Esophagus squamous epithelium (tissue), 5 donors: ENCODE measurements at places on chromosomes 16 and 17.

GRCh38 chr17:73679476-73679875, 35.2 kb upstream of the SDK2 start:
- no peak for DNase-seq

GRCh38 chr17:7019839-7020519, 2.9 kb upstream of the BCL6B start:
- DNase-seq = no peak

DNA sequence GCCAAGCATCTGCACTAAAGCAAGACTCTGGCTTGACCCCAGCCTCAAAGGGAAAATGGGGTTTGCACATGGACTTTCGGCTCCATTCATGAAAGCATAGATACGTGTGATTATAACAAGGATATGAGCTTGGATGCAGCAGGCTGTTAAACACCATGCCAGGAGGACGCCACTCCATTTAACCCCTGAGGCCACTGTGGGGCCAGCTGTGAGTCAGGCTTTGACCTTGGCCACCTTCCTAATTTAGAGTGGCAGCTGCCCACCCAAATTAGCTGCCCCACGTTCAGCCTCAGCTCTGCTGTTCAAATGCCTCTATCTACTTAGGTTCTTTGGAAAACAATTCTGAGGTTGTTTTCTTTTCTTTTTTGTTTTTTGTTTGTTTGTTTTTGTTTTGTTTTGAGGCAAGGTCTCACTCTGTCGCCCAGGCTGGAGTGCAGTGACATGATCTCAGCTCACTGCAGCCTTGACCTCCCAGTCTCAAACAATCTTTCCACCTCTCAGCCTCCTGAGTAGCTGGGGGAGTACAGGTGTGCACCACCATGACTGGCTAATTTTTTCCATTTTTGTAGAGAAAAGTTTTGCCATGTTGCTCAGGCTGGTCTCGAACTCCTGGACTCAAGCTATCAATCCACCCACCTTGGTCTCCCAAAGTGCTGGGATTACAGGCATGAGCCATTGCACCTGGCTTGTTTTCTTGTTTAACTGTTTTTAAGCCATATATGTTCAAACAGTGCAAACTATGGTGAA, 23.2 kb upstream of the KIFC3 start:
- no peak for DNase-seq

DNA sequence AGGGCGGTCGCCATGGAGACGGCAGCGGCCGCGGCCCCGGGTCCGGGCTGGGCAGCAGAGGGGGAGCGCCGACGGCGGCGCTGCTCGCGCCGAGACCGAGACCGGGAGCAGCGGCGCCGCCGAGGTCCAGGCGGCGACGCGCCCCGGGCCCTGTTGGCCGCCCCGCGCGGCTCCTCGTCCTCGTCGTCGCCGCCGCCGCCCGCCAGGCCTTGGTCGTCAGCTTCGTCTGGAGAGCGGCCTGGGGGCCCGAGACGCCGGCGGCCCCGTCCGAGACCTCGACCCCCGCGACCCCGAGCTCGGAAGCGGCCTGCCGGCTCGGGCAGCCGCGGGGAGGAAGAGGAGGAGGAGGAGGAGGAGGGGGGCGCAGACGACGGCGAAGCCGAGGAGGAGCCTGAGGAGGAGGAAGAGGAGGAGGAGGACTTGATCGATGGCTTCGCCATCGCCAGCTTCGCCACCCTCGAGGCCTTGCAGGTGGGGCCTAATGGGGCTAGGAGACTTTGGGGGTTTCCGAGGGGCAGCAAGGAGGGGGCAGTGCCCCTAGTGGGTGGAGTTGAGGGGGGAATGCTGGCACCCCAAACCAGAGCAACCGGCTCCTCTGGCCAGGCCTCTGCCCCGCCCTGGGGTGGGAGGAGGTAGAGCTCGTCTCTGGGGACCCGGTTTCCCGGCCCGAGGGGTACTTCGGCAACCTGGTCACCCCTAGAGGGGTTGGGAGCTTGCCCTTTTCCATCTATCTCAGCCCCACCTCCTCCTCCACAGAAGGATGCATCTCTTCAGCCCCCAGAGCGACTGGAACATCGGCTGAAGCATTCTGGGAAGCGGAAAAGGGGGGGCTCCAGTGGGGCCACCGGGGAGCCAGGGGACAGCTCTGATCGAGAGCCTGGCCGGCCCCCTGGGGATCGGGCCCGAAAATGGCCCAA, 1.5 kb downstream of the FBRS start:
- DNase-seq = no peak

DNA sequence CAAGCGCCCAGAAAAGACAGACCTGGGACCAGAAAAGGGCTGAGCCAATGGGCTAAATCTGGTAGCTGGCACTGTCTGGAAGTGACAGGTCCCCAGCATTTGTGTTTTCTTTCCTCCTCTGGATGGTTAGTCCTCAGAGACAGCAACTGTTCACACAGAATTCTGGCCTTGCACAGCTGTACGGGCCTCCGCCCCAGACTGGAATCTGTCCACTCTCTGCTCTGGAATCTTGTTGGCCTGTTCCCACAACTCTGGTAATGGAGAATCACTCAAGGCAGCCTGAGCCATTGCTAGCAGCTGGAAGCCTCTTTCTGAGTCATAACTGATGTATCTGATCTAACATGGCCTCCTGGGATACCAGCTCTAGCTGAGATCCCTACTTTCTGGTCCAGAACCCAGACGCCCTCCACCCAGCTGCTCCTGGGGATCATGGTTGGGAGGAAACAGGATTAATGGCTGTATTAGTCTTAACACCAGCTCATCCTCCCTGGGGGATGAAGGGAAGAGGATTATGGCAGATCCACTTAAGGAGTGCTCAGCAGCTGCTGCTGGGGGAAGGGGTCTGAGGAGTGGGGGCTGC, 9.1 kb downstream of the ZNF668 start:
- DNase-seq = no peak

GRCh38 chr17:58158181-58158580, 8.6 kb upstream of the OR4D2 start:
- no peak for DNase-seq

GRCh38 chr17:74569020-74570003, 2.0 kb upstream of the CD300H start:
- peak; percentile 39 for DNase-seq

GRCh38 chr16:81696961-81697615, 82.0 kb upstream of the PLCG2 start:
- DNase-seq = no peak

- DNase-seq = no peak
Measured at GRCh38 chr16:698911-699671, 6.5 kb downstream of the FBXL16 start.

GRCh38 chr17:9239246-9239792, 218.0 kb downstream of the NTN1 start:
- no peak for DNase-seq

DNA sequence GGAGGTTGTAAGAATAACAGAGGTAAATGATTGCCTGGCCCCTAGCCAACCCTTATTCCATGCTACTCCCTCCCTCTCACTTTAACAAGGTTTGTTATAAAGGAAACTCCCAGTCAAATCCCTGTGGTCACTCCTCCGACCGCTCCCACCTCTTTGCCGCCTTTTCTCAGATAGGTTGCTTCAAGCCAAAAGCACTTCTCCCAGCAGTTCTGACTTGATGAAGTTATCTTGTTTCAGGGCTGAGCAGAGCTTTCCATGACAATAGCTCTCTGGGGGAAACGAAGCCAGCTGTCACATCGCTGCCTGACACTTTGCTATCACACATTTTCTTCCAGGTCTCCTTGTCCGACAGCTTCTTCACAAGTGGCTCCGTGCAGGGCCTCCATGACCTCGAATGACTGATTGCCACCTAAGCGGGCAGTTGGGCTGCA, 278.6 kb downstream of the HAPSTR1 start:
- no peak for DNase-seq

- no peak for DNase-seq
Measured at GRCh38 chr17:40883031-40883430, 2.0 kb downstream of the KRT20 start.

- no peak for DNase-seq
Measured at GRCh38 chr16:16019488-16019887, 70.1 kb downstream of the ABCC1 start.

DNA sequence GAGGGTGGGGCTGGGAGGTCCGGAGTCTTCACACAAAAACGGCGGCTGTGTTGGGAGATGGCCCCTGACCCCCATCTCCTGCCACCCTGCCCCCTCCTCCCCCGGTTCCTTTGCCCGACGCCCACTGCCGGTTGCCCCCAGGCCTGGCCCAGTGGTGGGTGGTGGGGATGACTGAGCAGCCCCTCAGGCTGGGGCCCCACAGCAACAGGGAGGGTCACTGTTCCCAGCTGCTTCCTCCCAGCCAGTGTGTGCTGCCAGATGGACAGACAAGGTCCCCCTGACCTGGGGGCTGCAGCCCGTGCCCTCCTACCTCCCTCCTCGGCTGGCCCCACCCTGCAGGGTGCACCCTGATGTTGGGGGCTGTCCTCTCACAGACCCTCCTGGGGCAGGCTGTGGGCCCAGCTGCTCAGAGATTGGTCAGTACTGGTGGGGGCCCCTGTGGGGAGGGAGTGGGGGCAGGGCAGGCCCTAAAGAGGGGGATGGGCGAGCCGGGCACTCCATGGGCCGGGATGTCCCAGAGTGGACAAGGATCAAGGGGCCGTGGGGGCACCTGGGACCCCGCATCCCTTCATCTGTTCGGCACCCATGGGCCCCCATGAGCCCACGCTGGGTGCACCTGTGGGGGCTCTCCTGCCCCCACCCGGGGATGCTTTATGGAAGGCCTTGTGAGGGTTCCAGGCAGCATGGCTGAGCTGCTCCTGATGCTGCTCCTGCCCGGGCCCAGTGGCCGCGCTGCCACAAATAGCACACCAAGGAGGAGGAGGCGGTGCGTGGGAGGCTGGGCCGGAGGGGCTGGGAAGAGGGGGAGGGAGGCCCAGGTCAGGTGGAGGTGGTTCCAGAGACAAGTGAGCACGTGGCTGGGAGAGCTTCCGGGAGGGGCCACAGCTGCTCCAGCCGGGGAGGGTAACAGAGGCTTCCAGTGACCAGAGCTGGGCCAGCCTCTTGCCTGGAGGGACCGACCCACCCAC, 5.1 kb downstream of the C1QTNF8 start:
- DNase-seq = no peak

DNA sequence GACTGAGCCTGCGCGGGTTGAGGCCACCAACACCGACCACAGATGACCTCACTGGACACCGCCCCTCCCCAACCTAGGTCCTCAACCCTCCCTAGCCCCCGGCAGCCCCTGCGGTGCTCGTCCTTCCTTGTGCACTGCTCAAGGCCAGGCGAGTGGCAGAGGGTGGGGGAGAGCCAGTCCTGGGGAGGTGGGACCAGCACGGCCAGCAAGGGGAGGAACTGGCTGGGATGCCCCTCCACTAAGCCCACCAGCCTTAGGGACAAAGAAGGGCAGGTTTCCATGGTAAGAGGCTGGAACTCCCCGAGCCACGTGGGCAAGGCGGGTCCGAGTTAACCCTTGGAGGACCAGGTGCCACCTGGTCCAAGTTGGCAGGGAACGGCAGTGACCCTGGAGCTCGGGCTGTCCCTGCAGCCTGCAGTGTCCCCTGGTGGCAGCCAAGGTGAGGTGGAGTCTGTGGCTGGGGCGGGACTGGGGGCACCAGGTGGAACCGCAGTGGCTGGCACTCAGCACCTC, 9.2 kb downstream of the FSCN2 start:
- no peak for DNase-seq
